ENCODE measurements at places on chromosomes 5 and 9.

GRCh38 chr5:72213482-72213881 lies 106.2 kb downstream of the MAP1B start:
- no peak for DNase-seq

DNA sequence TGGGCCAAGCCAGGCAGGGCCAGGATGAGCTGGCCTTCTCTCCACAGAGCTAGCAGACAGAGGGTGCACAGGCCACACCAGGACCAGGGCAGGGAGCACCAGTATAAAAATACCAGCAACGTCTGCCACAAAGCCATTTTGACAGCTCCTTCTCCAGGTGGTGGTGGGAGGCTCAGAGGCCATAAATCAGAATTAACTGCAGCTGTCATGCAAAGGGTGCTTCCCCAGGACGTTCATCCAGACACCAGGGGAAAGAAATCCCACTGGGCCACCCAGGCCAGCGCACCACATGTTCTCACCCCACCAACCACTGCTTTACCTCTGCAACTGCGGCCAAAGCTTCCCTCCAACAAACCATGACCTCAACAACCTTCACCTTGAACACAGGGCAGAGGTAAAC lies 403.7 kb upstream of the TRPC7 start:
- DNase-seq, result no peak

- DNase-seq, result peak; percentile 23
Measured at GRCh38 chr9:31587146-31587545, 797.3 kb upstream of the ACO1 start.

- DNase-seq, result no peak
Measured at GRCh38 chr5:39605588-39606575, 181.1 kb upstream of the DAB2 start.

GRCh38 chr5:113435575-113435974 lies 786 bp upstream of the TSSK1B start:
- DNase-seq, result peak; percentile 33

DNA sequence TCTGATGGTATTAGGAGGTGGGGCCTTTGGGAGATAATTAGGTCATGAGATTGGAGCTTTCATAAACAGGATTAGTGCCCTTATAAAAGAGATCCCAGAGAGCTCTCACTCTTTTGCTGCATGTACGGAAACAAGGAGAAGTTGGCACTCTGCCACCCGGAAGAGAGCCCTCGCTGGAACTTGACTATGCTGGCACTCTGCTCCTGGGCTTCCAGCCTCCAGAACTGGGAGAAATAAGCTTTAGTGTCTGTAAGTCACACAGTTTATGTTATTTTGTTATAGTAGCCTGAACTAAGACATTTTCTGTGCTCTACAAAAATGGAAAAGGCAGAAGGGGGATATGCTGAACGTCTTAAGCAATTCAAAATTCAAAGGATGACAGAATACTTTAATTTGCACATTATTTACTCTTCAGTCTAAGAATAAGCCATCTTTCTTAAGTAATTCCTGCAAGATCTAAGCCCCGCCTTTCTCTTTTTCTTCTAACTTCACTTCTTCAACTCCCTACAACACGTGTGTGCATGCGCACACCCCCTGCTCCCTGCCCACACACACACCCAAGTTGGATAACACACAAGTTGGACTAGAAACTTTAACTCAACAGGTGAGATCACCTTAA lies 17.3 kb downstream of the NFIB start:
- no peak for DNase-seq

DNA sequence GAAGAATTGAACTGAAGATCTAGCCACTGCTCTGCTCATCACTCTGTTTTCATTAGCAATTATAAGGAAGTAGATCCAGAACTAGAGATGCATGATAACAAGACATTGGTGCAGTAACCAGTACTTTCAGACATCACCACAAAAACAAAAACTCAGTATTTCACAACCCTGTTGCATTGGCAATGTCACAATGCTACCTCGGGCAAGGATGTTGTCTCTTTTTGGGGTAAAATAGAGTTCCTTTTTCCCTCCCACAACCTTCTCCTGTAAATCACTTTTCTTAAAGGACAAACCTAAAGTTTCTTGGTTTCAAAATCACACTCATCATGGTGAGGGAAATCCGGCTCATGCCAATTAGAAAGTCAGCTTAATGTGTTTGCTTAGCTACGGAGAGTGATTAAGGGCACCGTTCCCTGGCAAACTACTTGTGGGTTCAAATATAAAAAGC lies 420.1 kb upstream of the MEF2C start:
- DNase-seq, result no peak

DNA sequence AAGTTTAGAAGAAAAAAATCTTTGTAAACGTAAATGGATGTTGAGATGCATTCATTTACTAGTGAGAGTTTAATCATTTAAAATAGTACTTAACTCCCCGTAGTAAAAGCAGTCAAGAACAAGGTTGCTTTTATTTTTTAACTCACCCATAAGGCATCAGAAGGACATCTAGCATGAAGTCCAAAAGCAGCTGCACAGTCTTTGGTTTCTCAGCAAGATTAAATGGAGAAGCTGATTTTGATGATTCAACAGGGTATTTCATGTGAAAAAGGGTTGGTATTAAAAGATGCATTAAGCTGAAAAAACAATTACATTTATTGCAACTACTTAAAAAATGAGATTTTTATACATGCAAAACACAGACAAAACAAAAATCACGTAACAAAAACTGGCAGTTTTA lies 44.0 kb downstream of the ECPAS start:
- DNase-seq, result no peak

- DNase-seq, result no peak
Measured at GRCh38 chr5:87190687-87191086, 77.0 kb upstream of the RASA1 start.

DNA sequence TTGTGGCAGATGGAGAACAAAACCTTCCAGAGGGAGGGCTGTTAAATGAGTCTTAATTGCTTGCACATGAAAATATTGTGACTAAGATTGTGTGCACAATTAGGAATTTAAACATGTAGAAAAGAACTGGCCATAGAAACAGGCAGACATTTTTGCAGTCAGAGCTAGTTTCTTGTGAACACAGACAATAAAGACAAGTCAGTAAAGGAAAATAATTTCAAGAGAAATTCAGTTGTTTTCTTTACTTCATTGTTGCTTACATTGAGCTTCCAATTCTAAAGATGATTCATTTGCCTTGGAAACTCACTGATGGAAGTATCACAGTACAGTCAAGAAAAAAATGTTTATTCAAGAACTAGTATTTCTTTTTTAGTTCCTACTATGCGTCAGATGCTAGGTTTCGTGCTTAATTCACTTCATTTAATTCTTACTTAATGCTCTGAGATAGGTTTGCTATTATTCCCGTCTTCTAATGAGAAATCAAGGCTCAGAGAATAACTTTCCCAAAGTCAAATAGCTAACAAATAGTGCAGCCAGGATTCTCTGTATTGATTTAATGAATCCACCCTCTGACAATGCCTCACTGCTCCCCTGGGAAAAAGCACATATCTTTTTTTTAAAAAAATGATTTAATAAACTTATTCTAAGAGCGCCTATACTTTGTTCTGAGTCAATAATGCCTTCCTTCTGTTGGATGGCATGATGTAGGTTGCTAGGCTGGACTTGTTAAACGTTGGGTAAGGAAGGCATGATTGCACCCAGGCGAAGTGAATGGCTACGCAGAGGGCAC lies 581.4 kb downstream of the RAB3C start:
- DNase-seq, result no peak

- DNase-seq, result no peak
Measured at GRCh38 chr5:33235304-33235703, 205.5 kb upstream of the TARS1 start.

- peak; percentile 2 for DNase-seq
Measured at GRCh38 chr5:131264451-131265099, 722 bp downstream of the CDC42SE2 start.

GRCh38 chr9:98168941-98169488 lies 23.4 kb downstream of the CORO2A start:
- DNase-seq, result no peak

GRCh38 chr5:112119969-112120368 lies 299.1 kb downstream of the EPB41L4A start:
- no peak for DNase-seq

GRCh38 chr5:111261610-111262009 lies 37.4 kb downstream of the CAMK4 start:
- no peak for DNase-seq

DNA sequence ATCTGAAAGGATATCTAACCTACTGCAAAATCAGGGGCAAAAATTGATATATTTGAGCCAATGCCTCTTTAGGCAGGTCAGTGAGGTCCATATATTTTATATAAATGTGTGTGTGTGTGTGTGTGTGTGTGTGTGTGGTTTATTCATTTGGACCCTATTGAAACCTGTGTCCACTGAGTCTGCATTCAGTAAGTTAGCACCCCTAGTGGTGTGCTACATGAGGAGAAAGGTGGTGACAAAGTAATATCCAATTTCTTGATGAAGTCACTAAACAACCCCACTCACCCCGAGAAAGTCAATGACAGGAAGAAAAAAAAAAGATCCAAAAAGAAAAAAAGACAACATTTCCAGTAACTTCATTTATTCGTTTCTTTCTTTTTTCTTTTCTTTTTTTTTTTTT lies 4.1 kb downstream of the FBXW11 start:
- DNase-seq, result no peak

- no peak for DNase-seq
Measured at GRCh38 chr9:14585730-14586473, 107.3 kb downstream of the ZDHHC21 start.

GRCh38 chr9:87685441-87685840 lies 40.5 kb upstream of the CTSL start:
- no peak for DNase-seq

DNA sequence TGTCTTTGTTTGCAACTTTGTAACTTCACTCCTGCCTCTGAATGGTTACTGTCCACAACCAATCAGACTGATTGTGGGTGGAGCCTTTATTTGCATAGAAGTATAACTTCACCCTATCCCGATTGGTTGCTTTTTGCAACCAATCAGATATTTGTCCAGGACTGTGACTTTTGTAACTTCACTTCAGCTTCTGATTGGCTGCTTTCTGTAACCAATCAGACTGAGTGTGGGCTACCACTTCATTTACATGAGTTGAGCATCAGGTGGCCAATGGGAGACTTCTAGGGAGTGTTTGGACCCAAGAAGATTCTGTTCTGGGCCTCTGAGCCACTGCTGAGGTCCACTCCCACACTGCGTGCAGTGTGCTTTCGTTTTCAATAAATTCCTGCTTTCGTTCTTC lies 1810.7 kb upstream of the CDH6 start:
- DNase-seq, result no peak

GRCh38 chr5:136754216-136754615 lies 388.9 kb upstream of the TRPC7 start:
- DNase-seq, result no peak

DNA sequence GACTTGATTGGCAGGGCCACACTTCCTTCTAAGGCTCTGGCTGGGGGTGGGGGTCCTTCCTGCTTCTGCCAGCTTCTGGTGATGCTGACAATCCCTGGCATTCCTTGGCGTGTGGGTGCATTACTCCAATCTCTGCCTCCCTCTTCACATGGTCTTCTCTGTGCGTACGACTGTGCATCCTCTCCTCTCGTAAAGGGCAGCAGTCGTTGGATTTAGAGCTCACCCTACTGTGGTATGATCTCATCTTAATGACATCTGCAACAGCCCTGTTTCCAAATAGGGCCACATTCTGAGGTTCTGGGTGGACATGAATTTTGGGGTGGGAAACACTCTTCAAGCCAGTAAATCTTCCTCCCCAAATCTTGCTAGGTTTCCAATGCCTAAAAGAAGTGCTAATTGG lies 36.8 kb downstream of the ROPN1L start:
- DNase-seq, result no peak

DNA sequence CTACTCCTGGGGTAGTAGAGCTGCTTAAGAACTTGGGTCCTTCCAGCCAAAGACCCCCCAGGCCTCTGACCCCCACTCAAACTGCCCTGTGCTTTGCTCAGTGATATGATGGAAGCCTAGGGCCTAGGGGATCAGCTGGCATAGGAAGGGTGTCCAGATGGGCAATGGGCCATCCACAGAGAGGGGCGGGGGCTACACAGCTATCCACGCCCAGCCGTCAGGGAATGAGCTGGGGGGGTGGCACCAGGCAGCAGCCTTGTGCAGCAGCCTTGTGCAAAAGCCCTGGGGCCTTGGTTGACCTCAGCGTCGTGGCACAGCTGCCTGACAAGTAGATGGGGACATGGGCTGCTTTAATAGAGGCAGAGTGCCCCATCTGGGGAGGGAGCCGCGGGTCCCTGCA lies 43.2 kb downstream of the DAB2IP start:
- DNase-seq, result no peak

Measured in NCI-H1694 treated with DMSO at 0.1 percent for 48 hours (cell line).